Immature natural killer cell (primary cell): ENCODE measurements at places on chromosomes 11 and 22.

- DNase-seq = no peak
Measured at GRCh38 chr11:101030692-101031091, 98.9 kb downstream of the PGR start.

GRCh38 chr11:129322941-129323340 lies 52.7 kb upstream of the BARX2 start:
- DNase-seq = no peak

GRCh38 chr11:117428856-117429229 lies 101.2 kb downstream of the CEP164 start:
- DNase-seq = no peak

- peak; percentile 32 for DNase-seq
Measured at GRCh38 chr22:26367402-26368245, 61.4 kb upstream of the ASPHD2 start.

DNA sequence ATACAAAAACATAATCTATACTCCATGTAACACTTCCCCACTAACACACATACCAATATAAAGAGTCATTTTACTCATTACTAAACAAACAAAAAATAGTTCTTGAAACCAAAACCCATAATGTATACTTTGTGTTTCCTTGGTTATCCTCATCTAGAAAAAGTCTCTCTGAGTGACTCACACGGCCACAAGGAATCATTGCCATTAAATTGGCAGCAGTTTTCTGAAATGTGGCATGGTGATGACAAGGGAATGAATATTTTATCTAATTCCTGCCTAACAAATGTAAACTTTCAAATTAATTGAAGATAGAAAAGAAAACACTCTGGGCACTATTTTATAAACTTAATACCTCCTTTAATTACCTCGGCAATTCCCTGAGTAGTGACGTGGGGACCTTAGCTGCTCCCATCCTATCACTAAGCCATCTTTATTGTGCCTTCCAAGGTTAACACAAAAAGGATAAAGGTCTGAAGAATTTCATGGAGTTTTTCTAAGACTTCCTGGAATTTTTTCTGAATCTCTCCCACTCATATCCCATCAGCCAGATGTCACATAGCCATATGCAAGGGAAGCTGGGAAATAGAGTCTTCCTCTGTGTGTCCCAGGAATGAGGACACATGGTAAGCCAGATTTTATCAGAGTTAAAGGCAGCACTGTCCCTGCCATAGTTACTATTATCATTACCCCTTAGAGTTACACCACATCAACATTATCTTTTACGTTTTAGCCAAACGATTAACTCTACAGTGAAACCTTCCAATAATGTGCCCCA lies 857.2 kb upstream of the TENM4 start:
- no peak for DNase-seq

DNA sequence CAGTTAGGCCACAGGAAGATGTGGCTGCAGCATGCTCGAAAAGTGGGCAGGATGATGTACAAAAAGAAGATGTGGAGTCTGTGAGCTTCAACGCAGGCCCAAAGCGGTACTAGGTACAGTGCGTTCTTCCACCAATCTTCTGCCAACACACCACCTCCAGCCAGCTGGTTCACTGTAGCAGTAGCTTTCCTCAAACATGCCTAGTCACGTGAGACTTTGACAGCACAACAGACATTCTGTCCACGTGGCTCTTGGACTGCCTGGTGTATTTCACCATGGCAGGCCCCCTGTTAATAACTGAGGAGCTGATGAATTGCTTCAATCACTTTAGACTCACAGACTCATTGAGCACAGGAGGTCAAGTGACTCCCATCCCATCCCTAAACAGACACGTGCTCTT lies 14.1 kb downstream of the SYN3 start:
- DNase-seq = no peak

GRCh38 chr11:133548641-133549040 lies 16.3 kb upstream of the OPCML start:
- DNase-seq = no peak

DNA sequence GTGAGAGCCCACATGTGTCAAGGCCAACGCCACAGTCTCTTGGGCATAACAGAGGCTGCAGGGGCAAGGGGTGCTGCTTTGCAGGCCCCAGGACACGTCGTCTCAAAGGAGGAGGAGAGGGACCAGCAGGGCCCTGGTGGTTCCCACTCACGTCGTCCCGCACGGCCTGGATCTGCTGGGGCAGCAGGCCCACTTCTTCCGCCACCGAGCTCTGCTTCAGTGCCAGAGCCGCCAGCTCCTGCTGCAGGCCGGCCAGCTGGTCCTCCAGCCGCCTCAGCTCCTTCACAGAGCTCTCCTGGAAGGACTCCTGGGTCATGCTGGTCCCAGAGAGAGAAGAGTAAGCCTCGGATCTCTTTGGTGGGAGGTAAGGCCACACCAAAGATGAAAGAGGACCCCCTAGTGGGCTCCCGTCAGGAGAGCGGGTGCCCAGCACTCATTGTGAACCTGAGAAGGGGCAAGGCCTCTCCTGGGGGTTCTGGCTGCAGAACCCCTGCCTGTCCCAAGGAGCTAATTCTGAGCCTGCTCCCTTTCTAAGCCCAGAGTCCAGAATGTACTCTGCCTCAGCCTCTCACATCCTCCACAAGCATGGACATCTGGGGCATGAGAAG lies 15.6 kb downstream of the SUN2 start:
- DNase-seq = no peak

DNA sequence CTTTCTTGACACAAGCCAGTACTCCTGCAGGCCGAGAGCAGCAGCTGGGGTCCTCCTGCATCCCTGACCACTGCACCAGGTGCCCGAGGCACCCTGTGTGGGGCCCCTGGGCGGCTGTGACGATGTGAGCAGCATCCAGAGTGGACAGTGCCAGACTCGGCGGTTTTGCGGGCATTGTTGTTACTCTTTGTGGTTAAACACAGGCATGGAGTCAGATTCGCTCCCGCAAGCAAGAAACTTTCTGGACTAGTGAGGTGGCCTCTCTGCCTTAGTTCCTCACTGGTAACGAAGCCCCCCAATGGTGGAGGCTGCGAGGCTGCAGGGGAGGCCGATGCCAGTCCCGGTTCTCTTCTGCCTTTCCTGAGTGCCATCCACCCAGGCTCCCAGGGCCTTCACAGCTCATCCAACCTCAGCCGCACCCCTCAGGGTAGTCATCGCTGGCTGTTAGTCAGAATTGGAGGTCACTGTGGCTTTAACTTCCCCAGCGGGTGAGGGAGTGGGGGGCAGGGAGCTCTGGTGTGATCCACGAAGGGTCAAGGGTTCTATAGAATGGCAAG lies 3.7 kb upstream of the CLDN5 start:
- DNase-seq = no peak

- DNase-seq = no peak
Measured at GRCh38 chr11:114921697-114922096, 243.4 kb downstream of the NXPE2 start.

- no peak for DNase-seq
Measured at GRCh38 chr22:43740587-43741270, 71.4 kb downstream of the EFCAB6 start.

DNA sequence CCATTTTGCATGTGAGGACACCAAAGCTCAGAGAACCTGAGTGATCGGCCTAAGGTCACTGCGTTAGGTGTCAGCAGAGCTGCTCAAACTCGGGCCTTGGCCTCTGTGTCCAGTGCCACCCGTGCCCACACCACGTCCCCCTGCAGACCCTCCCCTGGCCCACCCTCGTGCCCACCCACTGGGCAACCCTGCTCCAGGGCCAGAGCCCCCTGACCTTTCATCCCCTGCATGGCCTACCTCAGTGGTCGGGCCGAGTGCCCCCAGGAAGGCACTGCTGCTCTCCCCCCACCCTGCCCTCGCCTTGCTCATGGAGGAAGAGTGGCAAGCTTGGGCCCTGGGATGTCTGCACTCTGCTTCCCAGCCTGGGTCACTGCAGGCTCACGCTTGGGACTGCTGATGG lies 17.7 kb downstream of the B3GAT1 start:
- no peak for DNase-seq

GRCh38 chr11:111967649-111968048 lies 30.5 kb downstream of the DIXDC1 start:
- no peak for DNase-seq

- DNase-seq = no peak
Measured at GRCh38 chr11:17992916-17993315, 19.9 kb downstream of the SERGEF start.

GRCh38 chr22:43270314-43270908 lies 72.8 kb downstream of the SCUBE1 start:
- DNase-seq = no peak

DNA sequence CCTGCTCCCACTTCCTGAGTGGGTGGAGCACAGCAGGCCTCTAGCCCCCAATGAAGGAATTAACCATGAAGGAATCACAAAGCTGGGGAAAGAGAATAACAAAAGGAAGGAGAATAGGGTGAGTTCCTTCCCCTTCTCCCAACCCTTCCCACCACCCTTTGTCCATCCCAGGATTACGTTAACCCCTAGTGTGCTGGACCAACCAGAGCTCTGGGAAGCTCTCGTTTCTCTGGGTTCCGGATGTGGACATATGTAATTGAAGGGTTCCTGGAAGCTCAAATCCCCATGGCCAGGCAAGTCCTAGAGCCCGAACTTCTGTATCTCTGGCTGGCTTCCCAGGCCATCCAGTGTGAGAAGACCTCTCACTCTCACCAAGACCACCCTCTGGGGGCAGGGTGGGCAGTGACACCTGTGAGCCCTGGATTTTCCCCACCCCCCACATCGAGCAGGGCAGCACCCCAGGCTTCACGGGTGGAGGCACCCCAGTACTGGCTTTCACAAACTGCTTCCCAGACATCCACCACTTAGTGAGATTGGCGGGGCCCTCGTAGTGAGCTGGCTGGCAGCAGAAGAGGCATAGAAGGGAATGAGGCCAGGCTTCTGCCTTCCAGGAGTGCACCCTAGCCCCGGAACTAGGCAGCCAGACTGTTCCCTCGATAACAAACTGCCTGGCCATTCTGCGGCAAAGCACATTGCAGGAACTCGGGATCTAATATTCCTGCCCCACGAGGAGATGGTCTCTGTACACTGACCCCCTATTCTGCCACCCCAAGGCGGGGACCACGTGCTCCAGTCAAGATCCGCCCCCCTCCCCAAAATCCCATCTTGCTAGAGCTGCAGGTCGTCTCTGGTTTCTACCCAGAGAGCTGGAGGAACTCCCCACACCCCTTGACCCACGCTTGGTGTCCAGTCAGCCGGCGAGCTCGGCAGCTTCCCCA lies 2.1 kb downstream of the NECTIN1 start:
- DNase-seq = no peak

DNA sequence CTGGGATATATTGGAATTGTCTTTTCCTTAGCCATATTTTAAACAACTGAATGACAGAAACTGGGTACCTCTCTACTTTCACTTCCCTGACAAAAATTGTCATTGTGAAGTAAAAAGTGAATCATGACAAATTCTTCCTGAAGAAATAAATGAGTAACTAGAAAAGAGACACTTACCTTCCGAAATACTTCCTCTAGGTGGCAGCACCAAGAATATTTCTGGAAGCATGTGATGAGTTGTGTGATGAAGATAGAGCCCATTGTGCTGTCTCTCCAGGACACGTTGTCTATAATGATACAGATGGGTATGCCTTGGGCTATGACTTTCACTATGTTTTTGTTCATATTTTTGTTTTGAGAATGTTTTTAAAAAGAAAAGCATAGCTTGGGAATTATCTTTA lies 21.5 kb downstream of the CASP4 start:
- DNase-seq = peak; percentile 43

DNA sequence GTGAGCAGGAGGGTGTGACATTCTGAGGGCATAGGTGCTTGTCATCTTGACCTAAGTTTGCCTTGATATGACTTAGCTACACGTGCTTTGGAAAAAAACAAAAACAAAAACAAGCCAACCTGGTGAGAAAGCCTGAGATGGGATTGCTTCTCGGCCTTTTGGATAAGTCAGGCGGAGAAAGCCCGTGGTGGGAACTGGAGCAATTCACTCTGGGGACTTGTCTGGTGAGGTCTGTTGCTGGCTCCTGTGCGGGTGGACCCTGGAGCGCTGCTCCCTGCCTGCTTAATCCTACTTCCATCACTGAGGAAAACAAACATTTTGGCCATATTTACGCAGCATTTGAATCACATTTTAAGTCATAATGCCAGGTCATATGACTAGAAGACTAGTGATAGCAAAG lies 100.3 kb downstream of the SNX19 start:
- no peak for DNase-seq

DNA sequence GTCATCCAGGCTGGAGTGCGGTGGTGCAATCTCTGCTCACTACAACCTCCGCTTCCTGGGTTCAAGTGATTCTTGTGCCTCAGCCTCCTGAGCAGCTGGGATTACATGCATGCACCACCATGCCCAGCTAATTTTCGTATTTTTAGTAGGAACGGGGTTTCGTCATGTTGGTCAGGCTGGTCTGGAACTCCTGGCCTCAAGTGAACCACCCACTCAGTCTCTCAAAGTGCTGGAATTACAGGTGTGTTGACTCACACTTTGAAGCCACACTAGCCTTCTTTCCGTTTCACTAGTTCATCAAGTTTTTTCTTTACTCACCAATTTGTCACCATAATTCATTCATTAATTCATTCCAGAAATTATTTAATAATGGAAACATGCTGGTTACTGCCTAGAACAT lies 298.4 kb upstream of the MTNR1B start:
- DNase-seq = no peak

DNA sequence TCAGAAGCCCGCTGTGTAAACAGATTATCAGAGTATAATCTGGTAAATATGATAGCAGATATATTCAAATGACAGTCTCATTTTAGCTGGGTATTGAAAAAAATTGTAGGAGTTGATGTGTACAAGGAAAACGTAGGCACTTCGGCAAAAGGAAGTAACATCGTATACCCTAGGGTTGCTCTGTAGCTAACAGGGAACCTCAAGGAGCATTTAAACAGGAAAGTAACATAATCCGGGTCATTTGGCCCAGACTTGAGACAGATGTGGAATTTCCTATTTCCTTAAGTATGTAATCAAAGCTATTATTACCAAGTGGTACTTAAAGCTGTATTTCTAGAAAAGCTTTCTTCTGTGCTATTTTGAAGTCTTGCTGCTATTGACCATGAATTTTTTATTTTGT lies 215.6 kb downstream of the DDX10 start:
- DNase-seq = no peak
